ENCODE measurements at places on chromosomes 6 and 20.

DNA sequence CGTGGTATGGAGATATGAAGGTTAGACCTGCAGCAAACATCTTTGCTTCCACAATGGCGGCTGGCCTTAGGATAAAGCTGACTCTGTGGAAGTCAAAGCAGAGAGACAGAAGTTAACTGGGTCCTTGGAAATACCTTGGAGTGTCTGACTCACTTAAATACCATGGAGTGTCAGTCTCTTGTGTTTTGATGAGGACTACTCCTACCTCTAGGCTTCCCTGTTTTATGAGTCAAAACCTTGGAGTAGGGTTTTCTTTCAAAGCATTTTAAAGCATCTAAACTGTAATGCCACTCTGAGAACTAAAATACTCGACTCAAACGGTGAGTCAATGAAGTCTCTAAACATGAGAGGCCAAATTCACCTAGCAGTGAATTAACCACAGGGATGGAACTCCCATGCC lies 329.1 kb downstream of the SAMD5 start:
- no peak for DNase-seq

GRCh38 chr6:100457311-100457990 lies 7.3 kb downstream of the SIM1 start:
- DNase-seq, result no peak

DNA sequence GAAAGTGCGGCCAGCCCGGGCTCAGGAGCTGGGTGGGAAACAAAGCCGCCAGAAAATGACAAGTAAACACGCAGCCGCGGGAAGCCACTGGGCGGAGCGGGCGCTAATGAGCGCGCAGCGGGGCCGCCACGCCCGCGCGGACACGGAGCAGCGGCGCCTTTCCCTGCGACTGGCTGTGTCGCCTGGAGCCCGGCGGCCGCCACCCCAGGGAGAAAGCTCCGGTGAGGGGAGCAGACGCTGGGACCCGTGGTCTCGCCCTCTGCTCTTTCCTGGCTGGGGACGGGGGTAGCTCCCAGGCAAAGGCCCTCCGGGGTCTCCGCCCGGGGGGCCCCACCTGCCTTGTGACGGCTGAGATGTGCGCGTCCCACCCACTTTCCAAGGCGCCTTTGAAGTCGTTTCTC lies 54.9 kb downstream of the PRR18 start:
- no peak for DNase-seq

DNA sequence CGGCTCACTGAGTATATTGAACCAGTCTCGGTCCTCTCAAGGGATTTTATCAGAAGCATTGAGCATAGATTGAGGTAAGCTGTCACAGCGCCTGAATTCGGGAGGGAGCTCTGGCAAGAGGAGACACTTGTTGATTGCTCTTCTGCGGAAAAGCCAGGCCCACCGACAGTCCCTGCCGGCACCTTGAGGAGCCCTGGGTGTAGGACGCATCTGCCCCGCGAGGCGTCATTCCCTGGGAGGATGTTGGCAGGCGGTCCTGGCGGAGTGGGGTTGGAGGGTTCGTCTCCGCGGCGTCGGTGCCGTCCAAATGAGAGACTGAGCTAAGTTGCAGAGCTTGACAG lies 843 bp downstream of the FBXO9 start:
- DNase-seq, result peak; percentile 47

- DNase-seq, result peak; percentile 82
Observed at GRCh38 chr6:166512567-166512966, 73.9 kb downstream of the RAMACL start.

- DNase-seq, result no peak
Observed at GRCh38 chr6:74366634-74367033, 670.6 kb downstream of the CD109 start.

GRCh38 chr6:64233746-64234145 lies 598.1 kb downstream of the PHF3 start:
- no peak for DNase-seq

GRCh38 chr20:25277051-25277801 lies 29.3 kb downstream of the PYGB start:
- DNase-seq, result no peak

- no peak for DNase-seq
Observed at GRCh38 chr6:143361536-143362191, 88.8 kb downstream of the ADAT2 start.

GRCh38 chr20:34065260-34065659 lies 46.8 kb downstream of the EIF2S2 start:
- DNase-seq, result no peak

All from Peyer's patch (tissue), 4 donors.